ENCODE measurements at places on chromosomes 2 and 18. TPM values are rescaled to one million over a fixed set of nuclear protein-coding genes. Genes with fewer than 3 reads are reported as not detected.
A peak's percentile ranks its signal among the peaks of the same experiment; 100 is the strongest.

MYO5B gene
- 0.13 TPM for total RNA-seq

IL37 gene
- total RNA-seq, result not detected

TTR gene
- total RNA-seq, result not detected

PLGLB1 gene
- 2.2 TPM for total RNA-seq

- no peak for DNase-seq
- H3K27me3 ChIP-seq, result peaks cover 85% of the 10 kb centered on the region
- no peaks in the 10 kb centered on the region for H3K36me3 ChIP-seq
- peaks cover 5% of the 10 kb centered on the region for H3K4me1 ChIP-seq
- no peak overlapping the region for H3K4me3 ChIP-seq
These were observed 165.4 kb downstream of the MSH2 start for GRCh38 chr2:47568164-47568850.

- no peak for DNase-seq
- no peak overlapping the region for H3K27ac ChIP-seq
- no peaks in the 10 kb centered on the region for H3K36me3 ChIP-seq
- no peak overlapping the region for H3K4me3 ChIP-seq
These were observed 62.5 kb downstream of the DHRS9 start for GRCh38 chr2:169131587-169132512.

GRCh38 chr2:19752500-19752899, 149.3 kb downstream of the TTC32 start:
- no peak overlapping the region for H3K27ac ChIP-seq
- H3K4me1 ChIP-seq, result peaks cover 2% of the 10 kb centered on the region
- H3K36me3 ChIP-seq, result no peaks in the 10 kb centered on the region

- no peak overlapping the region for H3K27ac ChIP-seq
- DNase-seq, result no peak
- H3K4me1 ChIP-seq, result peaks cover 9% of the 10 kb centered on the region
- no peaks in the 10 kb centered on the region for H3K36me3 ChIP-seq
- H3K27me3 ChIP-seq, result no peaks in the 10 kb centered on the region
These were observed 86.3 kb downstream of the ZFP36L2 start for GRCh38 chr2:43139996-43140621.

DNA sequence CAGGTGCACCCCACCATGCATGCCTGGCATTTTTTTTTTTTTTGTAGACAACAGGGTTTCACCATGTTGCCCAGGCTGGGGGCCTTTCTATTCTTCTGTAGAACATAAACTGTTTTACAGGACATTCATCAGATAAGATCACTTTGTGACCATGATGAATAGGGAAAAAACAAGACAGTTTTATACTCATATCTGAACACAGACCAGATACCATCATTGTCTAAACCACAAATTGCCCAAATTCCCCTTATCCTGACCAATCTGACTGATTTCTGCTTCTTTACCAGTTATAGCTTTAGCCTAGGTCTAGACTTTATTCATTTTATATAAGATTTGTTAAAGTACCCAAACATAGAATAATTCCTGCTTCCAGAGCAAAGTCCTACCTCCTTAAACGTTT, 1699.3 kb upstream of the TMEFF2 start:
- H3K27me3 ChIP-seq, result no peaks in the 10 kb centered on the region
- H3K27ac ChIP-seq, result no peak overlapping the region
- no peaks in the 10 kb centered on the region for H3K4me1 ChIP-seq

GRCh38 chr2:111028720-111029119, 92.0 kb upstream of the BCL2L11 start:
- no peaks in the 10 kb centered on the region for H3K36me3 ChIP-seq
- H3K27ac ChIP-seq, result no peak overlapping the region
- no peak overlapping the region for H3K4me3 ChIP-seq
- peaks cover 4% of the 10 kb centered on the region for H3K4me1 ChIP-seq
- H3K27me3 ChIP-seq, result no peaks in the 10 kb centered on the region

DNA sequence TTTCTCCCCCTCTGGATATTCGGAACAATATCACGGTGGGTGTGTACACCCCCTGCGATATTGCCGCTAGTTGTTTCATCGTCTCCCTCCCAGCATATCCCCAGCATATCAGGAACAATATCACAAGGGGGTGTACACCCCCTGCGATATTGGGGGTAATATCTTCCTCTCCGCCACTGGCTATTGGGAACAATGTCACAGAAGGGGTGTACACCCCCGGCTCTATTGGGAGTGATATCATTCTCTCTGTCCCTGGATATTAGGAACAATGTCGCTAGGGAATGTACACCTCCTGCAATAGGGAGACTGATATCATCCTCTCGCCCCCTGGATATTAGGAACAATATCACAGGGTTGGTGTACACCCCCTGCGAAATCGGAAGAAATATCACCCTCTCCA, 1932.0 kb downstream of the SUCLG1 start:
- no peaks in the 10 kb centered on the region for H3K4me1 ChIP-seq
- H3K27me3 ChIP-seq, result no peaks in the 10 kb centered on the region
- no peak for DNase-seq

DNA sequence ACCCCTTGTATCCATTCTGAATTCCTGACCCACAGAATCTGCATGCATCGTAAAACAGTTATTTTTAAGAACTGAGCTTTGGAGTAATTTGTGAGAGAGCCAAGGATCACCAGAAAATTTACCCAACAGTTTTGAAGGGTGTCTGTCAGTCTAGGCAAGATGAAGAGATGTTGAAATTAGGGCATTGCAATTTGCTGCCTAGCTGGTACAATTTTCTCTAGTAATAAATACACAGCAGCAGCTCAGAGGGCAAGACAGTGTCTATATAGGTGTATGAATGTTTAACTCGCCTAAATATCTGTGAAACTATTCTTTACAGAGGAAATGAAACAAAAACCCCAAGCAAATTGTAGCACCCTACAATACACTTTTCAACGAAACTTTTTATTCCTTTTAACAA, 377.8 kb upstream of the POU3F3 start:
- no peaks in the 10 kb centered on the region for H3K27me3 ChIP-seq
- H3K4me1 ChIP-seq, result no peaks in the 10 kb centered on the region
- H3K27ac ChIP-seq, result no peak overlapping the region
- H3K4me3 ChIP-seq, result no peak overlapping the region

- H3K27ac ChIP-seq, result peak overlapping the region; percentile 11
- no peak for DNase-seq
- H3K36me3 ChIP-seq, result no peaks in the 10 kb centered on the region
- no peak overlapping the region for H3K4me3 ChIP-seq
These were observed 100.4 kb upstream of the FZD5 start for GRCh38 chr2:207869784-207870778.

DNA sequence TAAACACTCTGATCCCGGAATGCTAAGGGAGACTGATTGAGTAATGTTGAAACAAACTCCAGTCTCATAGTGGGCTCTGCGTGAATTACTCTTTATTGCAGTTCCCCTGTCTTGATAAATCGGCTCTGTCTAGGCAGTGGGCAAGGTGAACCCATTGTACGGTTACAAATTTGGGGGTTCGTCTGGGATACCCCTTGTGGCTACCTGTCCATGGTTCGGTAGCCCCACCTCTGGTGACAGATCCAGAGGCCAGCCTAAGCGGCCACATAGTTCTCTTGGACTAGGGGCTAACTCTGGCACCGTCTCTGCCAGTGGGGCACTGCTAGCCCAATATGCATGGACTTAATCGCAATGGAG, 1.1 kb upstream of the STARD7 start:
- DNase-seq, result no peak
- H3K27ac ChIP-seq, result peak overlapping the region; percentile 99
- peaks cover 21% of the 10 kb centered on the region for H3K4me1 ChIP-seq
- H3K27me3 ChIP-seq, result no peaks in the 10 kb centered on the region

GRCh38 chr18:6362559-6363129, 52.1 kb downstream of the L3MBTL4 start:
- H3K27ac ChIP-seq, result no peak overlapping the region
- no peaks in the 10 kb centered on the region for H3K36me3 ChIP-seq
- H3K4me3 ChIP-seq, result no peak overlapping the region
- no peak for DNase-seq

- H3K4me3 ChIP-seq, result no peak overlapping the region
- DNase-seq, result no peak
- H3K27ac ChIP-seq, result no peak overlapping the region
- H3K4me1 ChIP-seq, result no peaks in the 10 kb centered on the region
- H3K27me3 ChIP-seq, result peaks cover 4% of the 10 kb centered on the region
- H3K36me3 ChIP-seq, result no peaks in the 10 kb centered on the region
These were observed 8.5 kb upstream of the ST8SIA3 start for GRCh38 chr18:57343833-57344232.

DNA sequence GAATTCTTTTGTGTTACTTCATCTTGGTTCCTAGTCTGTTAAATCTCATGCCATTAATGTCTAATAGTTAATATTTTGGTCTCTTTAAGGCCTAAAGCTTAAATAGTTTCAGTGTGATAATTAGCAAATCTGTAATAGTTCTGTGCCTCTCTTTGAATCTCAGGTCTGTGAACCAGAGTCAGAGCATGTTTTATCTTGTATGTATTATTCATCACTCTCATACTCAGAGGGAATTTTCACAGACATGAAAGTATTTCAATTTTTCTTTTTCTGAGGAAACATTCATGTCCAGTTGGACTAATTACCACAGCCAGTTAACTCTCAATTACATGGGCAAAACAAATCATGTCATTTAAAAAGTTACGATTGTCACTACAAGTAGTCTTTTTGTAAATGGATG, 931.9 kb upstream of the SLC39A10 start:
- H3K27ac ChIP-seq, result no peak overlapping the region
- H3K36me3 ChIP-seq, result no peaks in the 10 kb centered on the region
- DNase-seq, result no peak
- H3K27me3 ChIP-seq, result no peaks in the 10 kb centered on the region
- H3K4me3 ChIP-seq, result no peak overlapping the region

DNA sequence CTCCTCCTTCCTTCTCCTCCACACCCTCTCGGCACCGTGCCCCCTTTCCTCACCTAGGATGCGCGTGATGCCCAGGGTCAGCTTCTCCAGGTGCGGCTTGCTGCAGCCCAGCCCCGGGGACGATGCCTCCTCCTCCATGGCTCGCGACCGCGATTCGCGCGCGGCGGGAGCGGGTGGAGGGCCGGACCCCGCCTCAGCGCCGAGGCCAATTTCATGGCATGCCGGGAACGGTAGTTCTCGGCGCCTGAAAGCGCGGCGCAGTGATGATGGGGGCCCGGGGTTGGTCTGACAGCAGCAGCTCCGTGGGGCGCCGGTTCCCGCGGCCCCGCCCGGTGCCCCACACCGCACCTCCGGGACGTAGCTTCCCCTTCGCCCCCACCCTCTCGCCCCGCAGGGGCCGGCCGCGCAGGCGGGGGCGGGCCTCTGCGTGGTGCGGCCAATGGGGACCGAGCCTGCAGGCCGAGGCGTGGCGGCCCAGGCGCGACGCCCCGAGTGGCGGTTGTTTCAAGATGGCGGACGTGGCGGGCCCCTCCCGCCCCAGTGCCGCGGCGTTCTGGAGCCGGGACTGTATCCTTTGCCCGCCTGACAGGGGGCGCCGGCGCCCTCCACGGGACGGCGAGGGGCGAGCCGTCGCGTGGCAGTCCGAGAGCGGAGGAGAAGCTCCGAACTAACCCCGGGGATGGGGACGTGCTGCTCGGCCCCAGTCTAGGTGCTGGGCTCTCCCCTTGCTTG, at the start of the genes KIAA1328 and TPGS2:
KIAA1328 (plus strand) TSS at position 498 of the 732 bp plus-strand sequence; CDS start at position 510, 12 bp downstream.
TPGS2 (minus strand) TSS at position 373 of the 732 bp plus-strand sequence; CDS start at position 138, 235 bp downstream.
- H3K4me1 ChIP-seq, result peaks cover 11% of the 10 kb centered on the region
- DNase-seq, result peak; percentile 91
- peak within 1 kb of the TSS; percentile 76 for H3K27ac ChIP-seq
- H3K36me3 ChIP-seq, result no peaks in the 10 kb centered on the region
- H3K27me3 ChIP-seq, result no peaks in the 10 kb centered on the region

- no peaks in the 10 kb centered on the region for H3K4me1 ChIP-seq
- H3K4me3 ChIP-seq, result no peak overlapping the region
- H3K36me3 ChIP-seq, result no peaks in the 10 kb centered on the region
- no peaks in the 10 kb centered on the region for H3K27me3 ChIP-seq
- no peak overlapping the region for H3K27ac ChIP-seq
These were observed 420.7 kb upstream of the MYT1L start for GRCh38 chr2:2751715-2752315.

DNA sequence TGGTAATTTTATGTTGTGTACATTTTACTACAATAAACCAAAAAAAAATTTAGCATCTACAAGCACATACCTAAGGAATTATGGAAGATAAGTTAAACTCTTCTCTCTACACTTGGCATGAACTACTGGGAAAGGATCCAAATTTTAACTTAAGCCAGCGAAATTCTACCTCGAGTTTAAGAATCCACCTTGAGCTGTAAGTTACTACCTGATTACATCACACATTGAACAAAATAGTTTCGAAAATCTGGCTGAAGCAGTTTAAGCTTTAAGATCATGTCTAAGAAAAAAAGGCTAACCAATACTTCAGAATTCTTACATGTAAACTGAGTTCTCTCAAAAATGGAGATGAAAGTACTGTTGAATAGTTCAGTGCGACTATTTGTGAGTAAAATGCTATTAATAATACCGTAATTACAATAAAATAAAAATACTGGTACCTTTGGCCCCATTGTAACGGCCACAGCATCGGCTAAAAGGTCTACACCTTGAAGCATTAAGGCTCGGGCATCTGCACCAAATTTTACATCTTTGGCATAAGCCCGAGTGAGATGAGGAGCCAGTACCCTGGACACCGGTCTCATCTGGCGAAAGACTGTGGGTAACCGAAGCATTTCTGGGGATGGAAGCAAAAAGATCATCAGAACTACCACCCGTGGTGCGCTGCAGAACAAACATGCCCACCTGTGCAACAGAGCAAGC, 1.3 kb downstream of the HSPD1 start:
- no peak for DNase-seq
- H3K36me3 ChIP-seq, result peaks cover 6% of the 10 kb centered on the region
- H3K27me3 ChIP-seq, result no peaks in the 10 kb centered on the region
- peak overlapping the region; percentile 89 for H3K4me3 ChIP-seq

GRCh38 chr18:27931535-27931934, 245.4 kb downstream of the CDH2 start:
- H3K27ac ChIP-seq, result no peak overlapping the region
- no peaks in the 10 kb centered on the region for H3K36me3 ChIP-seq
- H3K27me3 ChIP-seq, result no peaks in the 10 kb centered on the region

Measured in psoas muscle (tissue), 8 donors.